Left forelimb (tissue), 1 donor: ENCODE measurements at places on chromosomes 4 and X.
A peak's percentile ranks its signal among the peaks of the same experiment; 100 is the strongest.

DNA sequence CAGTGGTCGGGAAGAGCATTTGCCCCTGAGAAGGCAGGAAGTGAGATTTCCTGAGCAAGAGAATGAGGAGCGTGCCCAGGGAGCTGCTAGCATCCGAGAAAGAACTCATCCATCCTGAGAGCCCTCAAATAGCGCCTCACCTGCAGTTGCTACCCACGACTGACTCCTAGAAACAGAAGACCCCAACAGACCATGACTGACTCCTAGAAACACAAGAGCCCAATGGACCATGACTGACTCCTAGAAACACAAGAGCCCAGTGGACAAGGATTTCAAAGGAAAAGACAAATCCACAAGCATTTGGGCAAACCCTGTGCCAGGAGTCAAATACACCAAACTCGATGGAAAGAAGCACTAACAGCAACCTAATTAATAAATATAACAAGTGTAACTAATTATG is 575.2 kb upstream of the FRG1 start:
- DNase-seq: no peak

DNA sequence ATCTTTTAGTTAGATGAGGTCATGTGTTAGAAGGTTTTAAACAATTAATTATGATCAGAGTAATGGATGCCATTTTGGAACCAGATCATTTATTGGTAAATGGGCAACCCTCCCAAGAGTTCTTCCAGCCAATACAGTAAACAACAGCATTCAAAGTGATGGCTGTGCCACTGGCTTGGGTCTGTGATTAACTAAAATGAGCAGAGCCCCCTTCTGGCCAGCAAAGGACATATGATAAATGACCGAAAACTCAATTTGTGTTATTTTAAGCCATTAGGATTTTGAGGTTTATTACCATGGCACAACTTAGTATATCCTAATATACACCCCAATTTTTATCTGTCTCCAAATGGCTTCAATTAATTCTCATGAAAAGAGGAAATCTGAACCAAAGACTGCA is 90.8 kb upstream of the NPFFR2 start:
- DNase-seq: no peak

DNA sequence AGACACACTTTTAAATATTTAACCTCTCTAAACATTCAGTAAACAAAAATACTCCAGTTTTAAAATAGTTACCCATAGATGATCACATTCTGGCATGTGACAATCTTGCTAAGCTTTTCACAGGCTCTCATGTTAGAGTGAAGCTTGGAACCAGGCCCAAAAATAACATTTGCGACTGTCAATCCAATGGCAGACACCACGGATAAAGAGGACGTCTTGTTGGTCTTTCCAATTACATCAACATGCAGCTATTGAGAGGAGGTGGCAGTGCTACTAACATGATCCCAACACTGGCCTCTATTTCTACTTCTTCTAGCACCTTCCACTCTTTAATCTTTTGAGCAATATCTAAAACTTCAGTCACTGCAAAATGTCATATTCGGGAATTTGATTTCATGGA is 970.8 kb upstream of the TENM3 start:
- DNase-seq: no peak

- DNase-seq: no peak
These were observed 126.5 kb upstream of the NKX1-1 start for GRCh38 chr4:1532549-1533395.

- DNase-seq: no peak
These were observed 207.0 kb upstream of the TBL1X start for GRCh38 chrX:9257718-9258420.

DNA sequence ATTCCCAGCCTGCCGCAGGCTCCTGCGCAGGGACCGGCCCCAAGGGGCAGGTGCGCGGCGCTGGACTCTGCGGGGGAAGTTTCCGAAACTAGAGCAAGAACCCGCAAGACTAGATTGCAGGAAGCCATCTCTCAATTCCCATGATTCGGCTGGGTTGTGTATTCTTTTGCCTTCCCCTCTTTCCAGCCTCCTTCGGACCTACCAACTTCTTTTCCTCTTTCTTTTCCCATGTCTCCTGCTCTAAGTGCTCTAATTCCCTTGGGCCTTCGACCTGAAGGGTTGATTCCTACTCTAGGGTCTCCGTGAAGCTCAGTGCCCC is 645 bp upstream of the OPHN1 start:
- no peak for DNase-seq

- no peak for DNase-seq
These were observed 64.1 kb upstream of the UBQLN2 start for GRCh38 chrX:56499372-56499771.

- no peak for DNase-seq
These were observed 36.6 kb downstream of the SAT1 start for GRCh38 chrX:23819385-23820234.

GRCh38 chr4:30770049-30770549 is 49.9 kb downstream of the PCDH7 start:
- DNase-seq: no peak

- DNase-seq: peak; percentile 70
These were observed 227.2 kb downstream of the ANK2 start for GRCh38 chr4:113276464-113277170.

DNA sequence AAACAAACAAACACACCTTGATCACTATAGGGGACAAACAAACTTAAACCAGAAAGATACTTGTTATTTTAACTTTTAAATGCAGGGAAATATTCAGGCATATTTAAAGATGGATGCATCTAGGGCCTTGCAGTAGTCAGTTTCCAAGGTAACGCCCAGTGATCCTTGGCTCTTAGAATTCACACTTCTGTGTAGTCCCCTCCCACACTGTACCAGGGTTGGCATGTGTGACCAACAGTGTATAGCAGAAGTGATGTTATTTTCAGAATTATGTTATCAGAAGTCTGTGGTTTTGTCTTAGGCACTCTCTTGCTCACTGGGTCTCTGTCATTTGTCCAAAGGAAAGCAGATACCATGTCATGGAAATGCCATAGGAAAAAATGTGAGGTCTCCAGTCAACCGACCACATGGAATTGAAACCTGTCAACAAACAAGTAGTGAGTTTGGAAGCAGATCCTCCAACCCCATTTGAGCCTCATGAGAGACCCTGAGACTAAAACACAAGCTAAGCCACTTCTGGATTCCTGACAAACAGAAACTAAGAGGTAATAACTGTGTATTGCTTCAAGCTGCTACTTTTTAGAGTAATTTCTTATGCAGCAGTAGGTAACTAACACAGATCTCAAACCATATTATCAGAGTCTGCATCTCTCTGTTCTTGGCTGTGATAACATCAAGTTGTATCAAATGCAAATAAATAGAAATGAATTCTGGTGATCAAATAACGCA is 670.3 kb downstream of the KCTD8 start:
- DNase-seq: no peak

GRCh38 chr4:150817804-150818528 is 197.1 kb downstream of the LRBA start:
- no peak for DNase-seq

DNA sequence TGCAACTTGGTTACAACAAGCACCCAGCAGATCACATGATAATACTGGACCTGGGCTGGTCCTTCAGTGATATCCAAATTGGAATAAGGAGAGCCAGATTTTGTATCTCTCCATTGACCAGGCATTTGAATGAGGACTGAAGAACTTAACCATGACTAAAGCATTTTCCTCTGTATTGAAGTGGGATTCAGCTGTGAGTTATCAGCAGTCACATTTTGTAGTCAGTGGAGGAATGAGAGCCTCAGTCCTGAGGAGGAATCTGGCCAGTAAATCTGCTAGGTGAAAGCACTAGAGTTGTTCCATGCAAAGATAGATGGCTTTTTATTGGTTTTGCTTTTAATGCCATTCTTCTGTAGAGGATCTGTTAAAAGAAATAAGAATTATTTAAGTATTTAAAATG is 1506.0 kb downstream of the PCDH7 start:
- DNase-seq: no peak

DNA sequence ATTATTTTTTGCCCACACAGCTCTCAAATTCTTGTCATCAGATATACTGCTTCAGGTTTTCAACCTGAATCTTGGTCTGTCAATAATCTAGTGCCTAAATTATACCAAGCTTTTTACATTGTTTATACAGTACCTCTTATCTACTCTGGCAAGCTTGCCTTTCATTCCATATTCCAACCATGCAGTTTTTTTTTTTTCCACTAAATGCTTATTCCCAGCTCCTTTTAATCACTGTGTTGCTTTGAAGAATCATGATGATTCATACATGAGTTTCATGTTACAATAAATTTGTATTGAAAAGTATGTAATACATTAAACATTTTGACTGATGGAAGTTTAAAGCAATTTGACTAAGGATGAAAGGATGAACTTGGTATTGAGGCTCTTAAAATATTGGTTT is 949.0 kb downstream of the CCSER1 start:
- DNase-seq: no peak

DNA sequence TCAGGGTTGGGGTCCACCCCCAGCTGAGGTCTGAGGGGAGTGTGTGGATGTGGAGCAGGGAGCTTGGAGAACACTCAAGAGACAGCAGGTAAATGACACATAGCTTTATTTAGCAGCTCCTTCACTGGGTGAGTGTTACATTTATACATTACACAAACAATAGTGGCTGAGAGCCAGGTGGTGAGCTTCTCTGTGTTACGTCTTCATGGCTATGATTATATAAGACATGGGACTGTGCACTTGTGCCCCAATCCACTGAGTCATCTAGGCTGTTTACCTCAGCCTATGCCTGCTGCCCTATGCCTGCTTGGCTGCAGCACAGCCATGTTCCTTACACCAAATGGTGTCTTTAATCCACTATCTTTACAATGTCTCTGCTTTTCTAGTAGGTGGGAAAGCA is 459.6 kb downstream of the AFF2 start:
- no peak for DNase-seq

GRCh38 chrX:123481913-123482851 is 250.7 kb downstream of the THOC2 start:
- no peak for DNase-seq

- no peak for DNase-seq
These were observed 85.7 kb downstream of the APOOL start for GRCh38 chrX:85089321-85089840.
